ENCODE measurements at places on chromosomes 4 and X.

DNA sequence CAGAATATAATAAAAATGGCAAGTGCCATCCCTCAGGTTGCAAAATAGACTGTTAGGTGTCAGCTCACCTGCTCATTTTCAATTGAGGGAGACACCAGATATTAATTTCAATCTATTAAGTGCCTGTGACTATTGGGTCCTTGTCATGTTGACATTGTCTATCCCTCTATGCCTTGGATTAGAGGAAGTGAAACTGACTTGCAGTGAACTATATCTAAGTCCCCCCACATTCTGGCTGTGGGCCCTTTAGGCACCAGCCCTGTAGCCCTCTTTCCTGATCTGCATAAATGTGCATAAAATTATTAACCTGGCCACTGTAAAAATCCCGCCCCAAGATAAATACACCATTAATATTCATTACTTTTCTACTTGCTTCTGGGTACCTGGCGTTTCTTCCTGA, 293.0 kb upstream of the CLNK start:
- DNase-seq: peak; percentile 66

- DNase-seq: no peak
Observed at GRCh38 chr4:89682808-89683207, 154.2 kb downstream of the SNCA start.

DNA sequence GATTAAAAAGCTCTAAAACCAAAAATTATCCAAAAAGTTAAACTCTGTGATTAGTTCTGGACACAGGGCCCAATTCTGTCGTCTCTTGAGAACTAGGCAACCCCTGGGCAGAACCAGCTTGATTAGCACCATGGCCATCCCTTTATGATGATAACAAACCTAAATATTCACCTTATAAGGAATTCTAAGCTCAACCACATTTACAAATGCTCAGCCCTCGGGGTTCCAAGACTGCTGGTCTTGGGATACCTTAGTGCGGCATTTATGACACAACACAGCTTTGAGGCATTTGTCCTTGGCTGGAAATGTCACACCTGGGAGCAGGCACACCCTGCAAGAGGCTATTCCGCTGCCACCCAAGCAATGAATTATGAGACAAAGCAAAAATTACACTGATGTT, 27.5 kb upstream of the NAP1L5 start:
- no peak for DNase-seq

DNA sequence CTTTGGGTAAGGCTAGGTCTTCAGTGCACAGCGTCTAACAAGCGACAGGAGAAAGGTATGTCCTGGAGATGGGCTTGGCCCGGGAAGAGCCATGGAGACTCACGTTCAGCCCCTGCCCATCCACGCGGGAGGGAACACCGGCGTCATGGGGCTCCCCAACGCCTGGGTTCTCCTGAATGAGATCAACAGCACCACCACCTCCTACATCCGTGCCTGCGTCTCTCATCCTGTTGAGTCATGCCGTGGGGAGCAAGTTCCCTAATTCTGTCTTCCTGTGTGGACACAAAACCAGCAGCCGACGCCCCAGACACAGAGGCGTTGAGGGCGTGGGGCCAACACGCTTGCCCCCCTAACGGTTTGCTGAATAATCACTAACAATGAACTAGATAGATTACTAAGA, 20.1 kb upstream of the IL3RA start:
- DNase-seq: no peak

DNA sequence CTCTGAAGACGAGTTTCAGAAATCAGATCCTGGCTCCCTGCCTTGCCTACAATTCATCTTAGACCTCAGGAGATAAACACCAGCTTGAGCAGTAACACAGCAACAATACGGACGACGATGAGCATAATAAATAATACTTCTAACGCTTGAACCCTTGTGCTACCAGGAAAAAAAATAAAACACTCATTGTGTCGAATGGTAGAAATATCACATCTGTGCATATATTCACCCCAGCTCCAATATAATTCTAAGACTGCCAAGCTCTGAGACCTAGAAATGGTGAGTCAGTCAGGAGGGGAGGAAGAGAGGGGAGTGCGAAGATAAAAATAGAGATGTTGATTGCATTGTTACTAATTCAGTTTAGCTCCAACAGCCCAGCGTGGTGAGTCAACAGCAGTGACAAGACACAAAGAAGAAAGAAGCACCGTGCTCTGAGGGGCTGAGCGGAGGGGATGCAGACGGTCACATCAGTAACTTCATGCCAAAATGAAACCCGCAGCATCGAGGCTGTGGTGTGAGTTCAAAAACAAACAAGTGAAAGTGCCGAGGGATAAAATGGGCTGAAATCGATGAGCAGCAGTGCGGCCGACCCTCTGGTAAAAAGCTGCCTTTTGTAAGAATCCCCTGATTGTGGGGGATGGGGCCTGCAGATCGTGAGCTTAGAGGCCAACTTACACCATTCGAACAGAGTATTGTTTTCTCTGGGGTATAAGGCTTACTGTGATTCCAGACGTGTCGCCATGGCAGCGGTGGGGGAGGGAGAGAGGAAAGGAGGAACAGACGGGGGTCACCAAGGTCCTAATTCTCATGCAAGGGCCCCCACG, 150.4 kb downstream of the MGST2 start:
- no peak for DNase-seq

DNA sequence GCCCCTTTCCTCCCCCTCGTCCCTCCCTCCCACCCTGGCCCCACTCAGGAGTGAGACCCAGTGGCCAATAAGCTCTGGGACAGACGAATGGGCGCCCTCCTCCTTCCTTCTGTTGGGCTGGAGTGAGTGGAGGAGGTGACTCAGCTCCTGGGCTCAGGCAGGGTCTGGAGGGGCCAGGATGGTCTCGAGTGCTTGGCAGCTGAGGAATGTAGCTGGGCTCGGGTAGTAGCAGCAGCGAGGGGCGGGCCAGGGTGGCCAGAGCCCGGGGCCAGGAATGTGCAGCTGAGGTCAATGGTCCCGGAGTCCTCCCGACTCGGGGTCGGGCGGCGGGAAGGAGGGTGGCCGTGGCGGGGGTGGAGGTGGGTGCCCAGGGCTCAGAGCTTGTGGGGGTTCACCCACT, 15.0 kb downstream of the G6PD start:
- no peak for DNase-seq

DNA sequence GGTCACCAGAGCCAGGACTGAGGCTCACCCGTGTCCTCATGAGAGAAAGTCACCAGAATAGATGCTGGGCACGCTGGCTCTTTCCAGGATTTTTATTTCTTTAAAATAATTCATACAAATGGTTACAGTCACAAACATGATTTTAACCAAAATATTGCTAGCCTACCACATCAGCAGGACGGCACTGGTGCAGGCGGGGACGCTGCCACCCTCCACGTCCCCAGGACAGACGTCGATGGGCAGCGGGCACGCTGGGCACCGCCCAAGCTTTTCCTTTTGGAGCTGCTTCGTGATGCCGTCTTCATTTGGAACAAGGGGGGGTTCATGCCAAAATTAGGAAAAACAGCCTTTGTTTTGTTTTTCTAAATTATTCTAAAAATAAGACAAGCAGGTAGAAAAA, 37.6 kb downstream of the CTBP1 start:
- DNase-seq: no peak

- DNase-seq: no peak
Observed at GRCh38 chrX:105543283-105543682, 279.1 kb upstream of the NRK start.

DNA sequence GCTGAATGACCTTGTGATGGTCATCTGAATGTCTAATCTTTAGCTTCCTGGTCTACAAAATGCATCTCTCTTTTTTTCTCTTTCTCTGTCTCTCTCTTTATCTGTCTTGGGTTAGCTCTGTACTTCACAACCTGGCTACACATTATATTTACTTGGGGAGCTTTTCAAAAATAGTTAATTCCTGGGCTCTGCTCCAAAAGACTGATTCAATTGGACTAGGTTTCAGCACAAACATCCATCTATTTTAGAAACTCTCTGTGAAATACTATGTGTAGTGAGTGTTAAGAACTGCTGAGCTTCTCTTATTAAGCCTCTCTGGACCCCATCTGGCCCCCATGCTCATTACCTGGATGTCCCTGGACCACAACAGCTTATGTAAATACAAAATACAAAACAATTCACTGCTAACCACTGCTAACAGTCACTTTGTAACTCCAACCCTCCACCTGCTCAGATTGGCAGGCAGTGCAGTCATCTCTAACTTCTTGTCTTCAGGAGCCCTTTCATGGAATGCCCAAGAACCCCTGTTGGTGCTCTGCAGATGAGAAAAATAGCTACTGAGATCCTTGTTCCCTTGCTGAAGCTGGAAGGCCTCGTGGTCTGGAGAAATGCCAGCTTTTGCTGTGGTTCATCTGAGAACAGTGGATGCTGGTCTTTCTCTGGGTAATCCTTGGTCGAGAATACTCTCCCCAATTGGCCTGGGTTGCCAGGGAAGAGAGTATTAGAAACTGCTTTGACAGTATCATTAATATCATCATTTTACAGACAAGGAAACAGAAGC, 14.8 kb upstream of the BOD1L1 start:
- DNase-seq: no peak

DNA sequence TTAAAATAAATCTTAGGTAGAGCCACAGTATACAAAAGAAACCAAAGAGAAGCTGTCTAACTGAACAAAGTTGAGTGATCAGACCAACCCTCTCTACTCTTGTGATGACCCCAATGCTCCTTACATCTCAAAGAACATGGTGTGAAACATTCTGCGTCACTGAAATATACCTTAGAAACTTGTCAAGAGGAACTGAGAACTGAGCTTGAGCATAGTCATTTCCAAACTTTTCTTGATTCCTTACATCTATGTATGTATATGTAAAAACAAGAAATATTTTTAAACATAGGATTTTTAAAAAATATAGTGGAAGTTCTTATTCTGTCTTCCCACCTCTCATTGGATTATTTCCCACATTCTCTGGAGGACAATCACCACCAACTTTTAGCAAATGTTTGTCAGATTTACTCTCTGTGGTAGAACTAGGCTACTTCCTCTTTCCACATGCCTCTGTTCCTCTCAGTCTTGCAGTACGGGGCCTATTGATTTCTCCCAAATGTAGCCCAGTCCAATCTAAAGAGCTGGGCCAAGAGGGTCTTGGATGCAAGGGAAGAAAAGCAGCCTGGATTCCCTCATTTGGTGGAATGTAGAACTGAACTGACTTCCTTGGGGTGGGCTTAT, 98.2 kb upstream of the HHIP start:
- DNase-seq: no peak

DNA sequence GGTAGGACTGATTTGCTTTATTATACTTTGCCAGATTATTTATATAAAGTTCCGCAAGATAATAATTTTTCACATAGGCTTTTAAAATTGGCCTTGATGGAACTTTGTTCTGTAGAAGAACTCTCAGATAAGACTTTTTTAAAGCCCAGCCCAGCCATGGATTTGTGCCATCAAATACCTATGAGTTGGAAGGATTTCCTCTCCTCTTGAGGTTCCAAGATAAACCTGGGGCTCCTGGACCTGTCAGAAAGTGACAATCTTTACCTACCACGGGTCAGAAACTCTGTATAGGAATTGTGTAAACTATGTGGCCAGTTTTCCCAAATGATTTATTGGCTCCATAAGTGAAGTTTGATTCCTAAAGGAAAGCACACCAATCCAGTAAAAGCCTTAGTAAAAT, 271.9 kb upstream of the GRID2 start:
- no peak for DNase-seq

- peak; percentile 49 for DNase-seq
Observed at GRCh38 chrX:39152106-39152649, 350.9 kb downstream of the MID1IP1 start.

DNA sequence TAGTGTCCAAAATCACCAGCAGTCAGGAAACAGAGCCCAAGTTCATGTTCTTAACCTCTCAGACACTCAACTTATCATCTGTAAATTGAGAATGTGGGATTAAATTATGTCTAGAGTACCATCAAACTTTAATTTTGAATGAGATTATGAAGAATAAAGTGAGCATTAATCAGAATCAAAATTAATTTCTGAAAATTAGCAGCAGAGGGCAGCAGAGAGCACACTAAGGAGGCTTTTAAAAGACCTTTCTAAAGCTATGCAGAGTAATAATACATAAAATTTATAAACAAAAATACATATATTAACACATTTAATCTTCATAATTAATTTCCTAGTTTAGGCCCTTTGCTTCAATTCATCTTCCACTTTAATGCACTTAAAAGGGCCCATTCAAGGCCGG, 7.1 kb downstream of the TASL start:
- peak; percentile 45 for DNase-seq

- no peak for DNase-seq
Observed at GRCh38 chrX:132184871-132185270, 34.4 kb downstream of the RAP2C start.

GRCh38 chr4:183353557-183353956, 31.3 kb upstream of the CLDN24 start:
- DNase-seq: no peak

DNA sequence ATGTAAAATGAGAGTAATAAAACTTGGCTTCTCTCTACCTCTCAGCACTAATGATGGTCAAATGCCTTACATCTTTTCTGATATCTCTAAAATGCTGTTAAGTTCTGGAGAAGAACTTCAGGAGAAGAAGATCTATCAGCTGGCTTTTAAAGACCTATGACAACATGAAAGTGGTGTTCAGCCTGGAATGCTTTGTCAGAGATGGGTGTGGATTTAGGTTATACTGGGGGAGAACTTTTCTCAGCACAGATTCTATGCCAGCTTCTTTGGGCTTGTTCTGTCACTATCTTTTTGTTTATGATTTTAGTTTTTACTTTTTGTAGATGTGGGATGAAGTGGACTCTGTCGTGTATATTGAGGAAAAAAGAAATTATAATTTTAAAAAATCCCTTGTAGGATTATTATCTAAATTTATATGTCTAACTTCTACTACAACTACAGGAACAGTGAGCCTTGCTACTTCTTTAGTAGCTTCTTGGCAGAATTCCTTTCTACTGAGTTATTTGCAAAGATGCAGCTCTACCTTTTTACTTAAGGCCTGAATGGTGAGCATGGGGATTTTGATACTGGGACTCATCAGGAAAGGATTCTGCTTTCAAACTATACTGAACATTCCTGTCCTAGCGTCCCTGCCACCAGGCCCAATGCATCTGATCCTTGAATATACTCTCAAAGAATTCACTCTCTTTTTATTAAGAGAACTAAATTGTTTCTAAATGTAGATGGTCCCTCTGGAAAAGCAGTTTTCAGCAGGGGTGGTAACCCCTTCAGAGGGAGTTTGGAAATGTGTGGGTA, 19.6 kb downstream of the CYP2U1 start:
- DNase-seq: no peak

- DNase-seq: no peak
Observed at GRCh38 chrX:112043997-112044396, 38.6 kb downstream of the TRPC5 start.

DNA sequence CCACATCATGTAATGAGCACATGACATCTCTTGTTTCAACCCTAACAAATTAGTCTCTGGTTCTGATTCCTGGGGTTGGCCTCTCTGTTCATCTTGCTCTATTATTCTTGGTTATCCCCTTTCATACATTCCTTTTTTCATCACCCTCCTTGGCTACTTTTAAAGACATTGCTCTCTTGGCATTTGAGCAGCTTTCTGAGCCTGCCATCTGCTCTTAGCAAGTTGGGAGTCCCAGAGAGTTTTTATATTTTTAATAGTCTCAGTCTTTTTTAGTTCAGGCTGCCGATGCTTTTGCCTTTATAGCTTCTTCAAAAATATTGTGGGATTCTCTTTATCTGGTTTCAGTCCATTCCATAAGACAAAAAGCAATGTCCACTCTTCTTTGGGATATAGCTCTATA, 1270.9 kb downstream of the ADGRL3 start:
- no peak for DNase-seq
